ENCODE measurements at places on chromosomes 6 and 20. TPM values are rescaled to one million over a fixed set of nuclear protein-coding genes. Genes with fewer than 3 reads are reported as not detected.

The TCF15 gene
- not detected for total RNA-seq

The TRERF1 gene
- 25.6 TPM for total RNA-seq

The PTK7 gene
- total RNA-seq, result 11.3 TPM

GRCh38 chr20:5356941-5357340 lies 40.2 kb upstream of the PROKR2 start:
- H3K4me3 ChIP-seq, result no peak overlapping the region
- H3K36me3 ChIP-seq, result no peaks in the 10 kb centered on the region
- H3K27me3 ChIP-seq, result no peaks in the 10 kb centered on the region
- H3K27ac ChIP-seq, result no peak overlapping the region
- DNase-seq, result no peak
- no peaks in the 10 kb centered on the region for H3K4me1 ChIP-seq

The GABRR2 gene
- 0.93 TPM for total RNA-seq

DNA sequence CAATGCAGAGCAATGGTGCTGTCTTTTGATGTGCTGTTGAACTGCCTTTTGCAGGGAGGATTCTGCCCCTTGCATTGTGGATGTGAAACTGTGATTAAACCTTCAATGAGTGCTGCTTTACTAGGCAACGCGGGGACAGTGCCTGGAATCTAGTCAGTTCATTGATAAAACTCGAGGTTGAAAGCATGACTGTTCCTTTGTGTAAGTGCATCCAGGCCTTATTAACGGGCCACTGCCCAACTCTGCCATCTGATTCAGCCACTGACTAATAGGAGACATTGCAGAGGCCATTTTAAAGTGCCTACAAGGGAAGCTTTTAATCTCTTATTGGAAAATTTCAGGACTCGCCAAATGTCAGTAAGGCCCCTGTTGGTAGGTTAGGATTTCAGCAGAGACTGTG lies 49.3 kb downstream of the SLC35F1 start:
- no peak overlapping the region for H3K27ac ChIP-seq
- H3K4me1 ChIP-seq, result no peaks in the 10 kb centered on the region
- no peak for DNase-seq

DNA sequence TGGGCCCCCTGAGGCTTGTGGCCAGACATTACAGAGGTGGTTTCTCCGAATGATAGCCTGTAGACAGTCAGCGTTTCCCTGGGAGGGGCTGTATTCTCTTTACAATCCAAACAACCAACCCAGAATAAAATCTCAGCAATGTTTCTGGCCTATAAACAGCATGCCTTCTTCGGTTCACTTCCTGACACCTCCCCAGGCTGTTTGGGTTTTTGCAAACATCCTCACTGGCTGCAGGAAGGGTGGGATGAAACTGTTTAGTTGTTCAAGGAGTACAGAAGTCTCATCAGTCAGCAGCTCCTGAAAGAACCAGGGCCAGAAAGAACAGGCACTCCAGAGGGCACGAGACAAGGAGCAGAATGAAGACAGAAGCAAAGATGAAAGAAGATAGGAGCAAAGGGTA lies 350.0 kb downstream of the QKI start:
- H3K27ac ChIP-seq, result no peak overlapping the region
- no peaks in the 10 kb centered on the region for H3K27me3 ChIP-seq
- H3K36me3 ChIP-seq, result no peaks in the 10 kb centered on the region
- DNase-seq, result no peak
- H3K4me3 ChIP-seq, result no peak overlapping the region

GRCh38 chr6:26045065-26045927 lies 41.9 kb upstream of the HFE start:
- no peaks in the 10 kb centered on the region for H3K27me3 ChIP-seq
- peak overlapping the region; percentile 77 for H3K4me3 ChIP-seq
- no peaks in the 10 kb centered on the region for H3K36me3 ChIP-seq
- H3K27ac ChIP-seq, result peak overlapping the region; percentile 90
- peaks cover 26% of the 10 kb centered on the region for H3K4me1 ChIP-seq

- no peak for DNase-seq
- H3K4me3 ChIP-seq, result peak overlapping the region; percentile 77
- H3K36me3 ChIP-seq, result peaks cover 16% of the 10 kb centered on the region
- H3K27ac ChIP-seq, result peak overlapping the region; percentile 94
Measured at GRCh38 chr6:42929821-42930360, 611 bp downstream of the CNPY3 start.

DNA sequence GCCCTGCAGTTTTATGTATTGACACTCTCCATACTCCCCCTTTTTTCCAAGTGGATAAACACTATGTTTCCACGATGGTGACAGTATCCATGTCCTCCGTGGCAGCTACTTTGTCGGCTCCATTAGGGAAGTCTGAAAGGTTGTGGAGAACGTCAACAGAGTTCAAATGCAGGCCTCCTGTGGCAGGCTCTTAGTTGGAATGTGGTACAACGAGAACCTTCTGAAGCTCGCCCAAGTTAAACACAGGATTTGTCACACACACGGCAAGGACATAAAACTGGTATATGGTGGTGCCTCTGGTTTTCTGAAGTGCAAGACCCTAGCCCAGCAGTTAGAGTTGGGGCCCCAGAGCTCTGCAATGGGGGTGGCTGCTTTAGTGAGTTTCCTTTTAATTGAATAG lies 187.0 kb upstream of the TAB2 start:
- H3K36me3 ChIP-seq, result no peaks in the 10 kb centered on the region
- no peaks in the 10 kb centered on the region for H3K27me3 ChIP-seq
- H3K4me3 ChIP-seq, result no peak overlapping the region
